BE2C (cell line): ENCODE measurements at places on chromosomes 3 and 15.

- DNase-seq = no peak
Measured at GRCh38 chr15:96262097-96262496, 68.4 kb upstream of the NR2F2 start.

GRCh38 chr15:91199511-91199910 lies 99.5 kb downstream of the SV2B start:
- no peak for DNase-seq

DNA sequence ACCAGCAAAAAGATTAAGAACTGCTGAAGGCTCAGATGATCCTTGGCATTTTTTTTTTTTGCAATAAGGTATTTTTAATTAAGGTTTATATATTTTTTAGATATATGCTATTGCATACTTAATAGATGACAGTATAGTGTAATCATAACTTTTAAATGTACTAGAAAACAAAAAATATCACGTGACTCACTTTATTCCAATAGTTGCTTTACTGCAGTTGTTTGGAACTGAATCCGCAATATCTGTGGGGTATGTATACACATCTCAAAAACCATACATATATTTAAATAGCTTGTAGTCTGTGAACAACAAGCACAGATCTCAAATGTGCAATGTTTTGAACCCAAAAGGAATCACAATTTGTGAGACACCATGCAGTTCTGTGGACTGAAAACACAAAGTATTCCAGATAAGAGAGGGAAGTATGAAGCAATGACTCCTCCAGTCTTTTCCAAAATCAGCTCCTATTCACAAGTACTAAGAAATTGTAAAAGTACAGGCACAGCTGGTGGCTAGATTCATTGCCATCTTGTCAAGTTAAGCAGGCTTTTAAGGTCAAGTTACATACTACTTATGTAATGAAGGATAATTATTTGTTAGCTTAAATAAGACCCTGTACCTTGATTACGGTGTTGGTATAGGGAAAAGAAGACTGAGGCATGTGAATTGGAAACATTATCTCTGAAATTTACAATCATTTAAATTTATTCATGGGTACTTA lies 331.1 kb downstream of the TBC1D5 start:
- DNase-seq = no peak

GRCh38 chr15:50594311-50594710 lies 47.8 kb upstream of the USP50 start:
- DNase-seq = no peak

GRCh38 chr15:80267658-80268057 lies 15.6 kb upstream of the CTXND1 start:
- no peak for DNase-seq

- DNase-seq = no peak
Measured at GRCh38 chr15:86255247-86255646, 175.6 kb downstream of the AGBL1 start.

- no peak for DNase-seq
Measured at GRCh38 chr3:154616298-154616697, 186.3 kb upstream of the GPR149 start.

DNA sequence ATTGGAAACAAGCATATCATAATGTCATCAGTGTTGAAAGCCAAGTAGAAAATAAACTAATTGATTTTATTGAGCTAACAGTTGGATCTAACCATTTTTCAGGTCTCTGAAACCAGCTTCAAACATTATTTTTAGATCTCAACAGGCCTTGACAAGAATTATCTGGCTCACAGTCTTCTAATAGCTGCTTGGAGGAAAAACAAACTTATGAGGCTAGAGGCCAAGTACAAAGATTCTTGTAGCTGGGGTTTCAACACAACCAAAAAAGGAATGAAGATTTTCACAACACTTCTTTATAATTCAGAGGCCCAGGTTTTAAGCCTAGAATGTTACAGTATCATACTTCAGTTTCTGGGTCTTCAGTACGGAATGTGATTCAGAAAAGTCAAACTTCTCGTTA lies 3.7 kb downstream of the SETMAR start:
- DNase-seq = no peak

GRCh38 chr15:58545307-58546065 lies 113.7 kb downstream of the LIPC start:
- no peak for DNase-seq

- DNase-seq = no peak
Measured at GRCh38 chr3:96960661-96961330, 146.4 kb downstream of the EPHA6 start.

- DNase-seq = no peak
Measured at GRCh38 chr3:14433106-14433505, 30.7 kb downstream of the SLC6A6 start.

- DNase-seq = peak; percentile 18
Measured at GRCh38 chr15:65641768-65642475, 20.2 kb downstream of the SLC24A1 start.

DNA sequence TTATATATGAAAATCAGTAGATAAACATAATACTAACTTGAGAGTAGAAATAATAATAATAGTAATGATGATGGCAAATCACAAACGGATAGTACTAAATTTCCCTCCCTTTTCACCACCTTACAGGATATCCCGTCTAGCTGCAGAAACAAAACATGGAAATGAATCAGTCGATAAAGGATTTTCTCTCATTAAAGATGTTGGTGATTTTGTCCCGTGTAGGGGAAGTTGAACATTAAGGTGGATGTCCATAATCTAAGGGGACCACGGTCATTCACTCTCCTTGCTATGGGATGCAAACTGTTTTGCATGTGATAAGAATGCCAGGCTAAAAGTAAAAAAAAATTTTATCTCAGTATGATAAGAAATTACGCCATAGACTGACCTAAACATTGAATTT lies 1027.7 kb upstream of the NR2F2 start:
- DNase-seq = no peak

DNA sequence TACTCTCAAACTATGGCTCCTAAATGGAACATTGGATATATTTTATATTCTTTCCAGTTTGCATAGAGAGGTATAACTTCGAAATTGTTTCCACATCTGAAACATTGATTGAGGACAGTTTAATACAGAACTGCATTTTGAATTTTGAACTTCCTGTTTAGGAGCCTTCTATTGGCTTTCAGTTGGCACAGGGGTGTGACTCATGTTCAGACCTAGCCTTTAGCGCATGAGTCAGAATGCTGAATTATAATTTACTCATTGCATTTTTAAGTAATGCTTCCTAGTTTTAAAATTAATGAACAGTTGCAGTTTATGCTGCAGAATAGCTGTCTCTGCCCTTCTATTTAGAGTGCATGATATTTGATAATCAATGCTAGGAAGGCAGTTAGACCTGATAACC lies 751.7 kb downstream of the CADM2 start:
- no peak for DNase-seq

DNA sequence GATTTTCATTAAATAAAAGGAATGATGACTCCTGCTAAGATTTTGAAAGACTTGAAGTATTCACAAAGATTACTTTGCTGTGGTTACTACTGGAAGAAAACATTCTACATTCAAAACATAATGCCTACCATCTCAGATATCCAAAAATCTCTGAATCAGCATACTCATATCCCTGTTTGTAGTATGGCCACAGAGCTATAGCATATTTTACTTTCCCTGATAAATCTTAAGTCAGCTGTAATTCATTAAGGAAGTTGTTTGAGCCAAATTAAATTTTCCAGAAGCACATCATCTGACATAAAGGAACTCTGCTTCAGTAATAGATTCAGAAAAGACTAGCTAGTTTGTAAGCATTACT lies 942.0 kb downstream of the ROBO1 start:
- DNase-seq = no peak

GRCh38 chr3:128753715-128754114 lies 27.7 kb downstream of the RAB7A start:
- no peak for DNase-seq

GRCh38 chr15:88179562-88179961 lies 77.0 kb downstream of the NTRK3 start:
- DNase-seq = no peak

DNA sequence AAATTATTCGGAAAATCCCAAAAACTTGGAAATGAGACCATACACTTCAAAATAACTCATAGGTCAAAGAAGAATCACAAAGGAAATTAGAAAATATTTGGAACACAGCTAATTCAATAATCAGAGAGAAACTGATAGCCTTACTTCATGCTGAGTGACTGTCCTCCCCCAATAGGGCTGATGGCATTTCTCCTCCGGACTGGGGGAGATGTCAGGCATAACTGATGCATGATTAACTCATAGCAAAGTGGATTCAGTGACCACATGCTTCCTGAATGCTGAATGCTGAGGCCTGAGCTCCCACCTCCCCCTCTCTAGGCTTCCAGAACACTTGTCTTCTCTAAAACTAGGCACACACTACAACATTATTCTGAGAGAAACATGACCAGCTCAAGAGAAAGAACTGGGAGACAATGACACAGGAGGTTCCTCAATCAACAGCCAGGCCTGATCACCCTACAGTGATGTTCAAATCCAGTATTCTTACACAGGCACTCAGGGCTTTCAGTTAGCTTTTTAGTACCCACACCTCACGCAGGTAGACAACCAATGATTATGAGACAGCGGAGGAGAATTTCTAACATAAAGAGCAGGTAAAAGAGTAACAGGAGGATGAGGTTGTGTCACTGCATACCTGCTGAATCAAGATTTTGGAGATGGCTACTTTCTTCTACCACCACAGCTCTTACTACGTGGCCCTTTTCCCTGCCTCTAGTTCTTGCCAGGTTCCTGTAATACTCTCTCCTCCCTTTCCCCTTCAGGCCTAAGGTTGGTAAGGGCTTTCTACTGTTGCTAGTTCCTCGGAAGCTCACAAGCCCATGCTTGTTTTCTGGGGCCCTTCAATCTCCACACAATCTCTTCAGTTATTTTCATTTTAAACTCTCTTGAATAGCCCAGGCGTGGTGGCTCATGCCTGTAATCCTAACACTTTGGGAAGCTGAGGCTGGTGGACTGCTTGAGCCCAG lies 96.1 kb downstream of the FMN1 start:
- no peak for DNase-seq

DNA sequence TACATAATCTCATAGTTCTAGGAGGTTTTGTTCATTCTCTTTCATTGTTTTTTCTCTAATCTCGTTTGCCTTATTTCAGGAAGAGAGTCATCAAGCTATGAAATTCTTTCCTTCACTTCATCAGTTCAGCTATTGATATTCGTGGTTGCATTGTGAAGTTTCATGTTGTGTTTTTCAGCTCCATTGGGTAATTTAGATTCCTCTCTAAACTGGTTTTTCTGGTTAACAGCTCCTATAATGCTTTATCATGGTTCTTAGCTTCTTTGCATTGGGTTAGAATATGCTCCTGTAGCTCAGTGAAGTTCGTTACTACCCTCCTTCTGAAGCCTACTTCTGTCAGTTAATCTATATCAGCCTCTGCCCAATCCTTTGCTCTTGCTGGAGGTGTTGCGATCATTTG lies 69.4 kb upstream of the CD96 start:
- no peak for DNase-seq
